ENCODE measurements at places on chromosomes 5 and 9.

- DNase-seq, result no peak
These were observed 551.8 kb upstream of the TYRP1 start for GRCh38 chr9:12141422-12141821.

GRCh38 chr9:105413525-105413924 is 34.3 kb upstream of the FSD1L start:
- no peak for DNase-seq

- no peak for DNase-seq
These were observed 26.0 kb downstream of the CRHBP start for GRCh38 chr5:76978869-76979268.

GRCh38 chr5:91194824-91195381 is 188.2 kb downstream of the ARRDC3 start:
- no peak for DNase-seq

- no peak for DNase-seq
These were observed 8.3 kb upstream of the COMMD10 start for GRCh38 chr5:116076496-116076895.

DNA sequence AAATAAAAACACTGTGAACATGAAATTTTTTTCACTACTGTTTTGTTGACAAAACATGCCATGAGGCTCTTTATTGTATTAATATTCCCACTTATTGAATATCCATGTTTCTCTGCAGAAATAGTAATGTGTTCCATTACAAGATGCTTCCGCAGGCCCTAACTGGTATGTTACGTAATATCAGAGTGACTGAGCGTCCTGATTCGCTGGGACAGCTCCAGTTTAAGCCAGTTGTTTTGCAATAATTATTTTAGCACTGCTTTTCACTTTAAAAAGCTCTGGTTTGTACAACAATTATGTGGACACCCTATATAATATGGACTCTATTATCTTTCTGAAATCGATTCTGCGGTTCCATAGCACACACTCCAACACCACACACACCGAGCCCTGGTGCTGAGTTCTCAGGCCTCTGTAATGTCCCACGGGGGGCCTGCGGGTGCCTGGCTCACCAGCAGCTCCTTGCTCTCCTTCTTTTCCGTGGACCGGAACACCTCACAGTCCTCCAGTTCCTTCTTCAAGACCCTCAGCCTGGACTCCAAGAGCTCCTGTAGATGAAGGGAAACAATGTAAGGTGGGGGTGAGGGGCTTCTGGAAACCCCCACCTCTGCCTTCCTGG is 1.8 kb downstream of the TRIM7 start:
- no peak for DNase-seq

GRCh38 chr9:112831281-112831851 is 59.3 kb downstream of the SLC46A2 start:
- DNase-seq, result no peak

DNA sequence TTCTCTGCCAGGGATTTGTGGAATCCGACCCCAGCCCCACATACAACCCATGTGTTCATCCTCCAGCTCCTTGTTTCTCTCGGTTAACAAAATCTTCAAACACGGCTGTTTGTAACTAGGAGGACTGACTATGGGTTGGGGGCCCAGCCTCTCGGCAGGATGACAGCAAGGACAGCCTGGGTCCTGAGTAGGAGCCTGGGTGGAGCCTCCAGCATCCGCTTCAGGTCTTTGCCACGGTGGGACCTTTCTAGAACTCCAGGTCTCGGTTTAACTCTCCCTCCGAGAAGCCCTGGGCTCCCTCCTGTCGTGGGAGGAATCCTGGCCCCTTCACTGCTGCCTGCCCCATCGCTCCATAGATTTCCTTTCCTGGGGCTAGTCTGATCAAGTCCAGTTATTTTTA is 248.5 kb downstream of the PBX3 start:
- no peak for DNase-seq

DNA sequence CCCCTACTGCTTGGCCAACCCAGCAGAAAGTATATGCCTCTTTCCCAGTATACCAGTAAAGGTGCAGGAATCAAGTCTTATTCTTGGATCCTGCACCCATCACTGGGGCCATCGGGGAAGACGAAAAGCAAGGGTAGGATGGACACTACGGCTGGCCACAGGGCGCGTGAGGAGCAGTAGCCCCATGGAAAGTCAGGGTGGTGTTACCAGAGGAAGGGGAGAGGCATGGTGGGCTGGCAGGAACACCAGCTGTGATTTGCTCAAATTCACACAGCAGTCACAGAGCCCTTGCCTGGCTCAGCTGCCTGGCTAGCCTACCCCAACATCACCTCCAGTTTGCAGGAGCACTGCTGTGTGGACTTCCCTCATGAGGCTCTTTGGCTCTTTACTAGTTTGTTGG is 34.5 kb upstream of the SAP30L start:
- no peak for DNase-seq

DNA sequence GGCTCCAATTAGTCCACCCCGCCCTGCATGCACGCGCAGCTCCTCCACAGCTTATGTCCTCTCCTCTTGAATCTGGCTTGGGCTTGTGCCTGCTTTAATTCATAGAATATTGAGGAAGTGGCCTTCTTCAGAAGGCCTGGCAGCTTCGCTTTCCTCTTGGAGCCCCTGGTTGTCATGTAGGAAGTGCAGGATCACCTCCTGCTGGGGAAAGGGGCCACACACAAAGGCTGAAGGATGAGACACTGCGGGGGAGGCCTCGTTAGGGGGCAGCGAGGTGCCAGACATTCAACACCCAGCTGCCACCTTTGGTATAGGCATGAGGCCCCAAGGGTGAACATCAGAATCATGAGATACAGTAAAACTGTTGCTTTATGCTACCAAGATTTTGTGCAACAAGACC is 2.7 kb upstream of the CNOT6 start:
- DNase-seq, result no peak

DNA sequence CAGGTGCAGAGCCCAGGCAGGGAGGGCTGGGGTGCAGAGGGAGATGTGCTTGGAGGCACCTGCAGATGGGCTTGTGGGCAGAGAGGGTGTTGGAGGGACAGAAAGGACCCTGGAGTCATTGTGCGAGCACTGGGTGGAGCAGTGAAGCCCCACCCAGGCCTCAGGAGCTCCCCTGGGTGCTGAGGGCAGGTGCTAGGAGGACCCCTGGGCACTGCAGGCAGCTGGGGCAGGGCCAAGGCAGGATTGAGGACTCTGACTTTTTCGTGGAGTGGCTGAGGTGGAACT is 10.3 kb upstream of the SLC6A18 start:
- no peak for DNase-seq

GRCh38 chr9:114330636-114331035 is 967 bp downstream of the ORM2 start:
- no peak for DNase-seq

DNA sequence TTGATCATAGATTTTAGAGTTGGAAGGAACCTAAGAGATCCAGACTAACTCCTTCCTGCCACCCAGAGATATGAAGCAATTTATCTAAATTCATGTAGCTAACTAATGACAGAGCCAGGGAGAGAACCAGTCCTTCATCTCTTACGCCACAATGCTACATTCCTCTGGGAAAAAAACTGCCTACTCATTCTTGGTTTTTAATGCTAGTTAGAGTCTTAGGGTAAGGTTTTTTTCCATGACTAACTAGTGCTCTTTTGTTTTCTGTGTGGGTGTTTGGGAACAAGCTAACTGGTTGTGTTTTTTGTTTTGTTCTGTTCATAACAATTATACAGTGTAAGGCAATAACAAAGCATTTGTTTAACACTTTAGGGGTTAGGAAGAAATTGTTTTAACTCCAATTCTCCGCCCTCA is 52.4 kb downstream of the SLC44A1 start:
- no peak for DNase-seq

DNA sequence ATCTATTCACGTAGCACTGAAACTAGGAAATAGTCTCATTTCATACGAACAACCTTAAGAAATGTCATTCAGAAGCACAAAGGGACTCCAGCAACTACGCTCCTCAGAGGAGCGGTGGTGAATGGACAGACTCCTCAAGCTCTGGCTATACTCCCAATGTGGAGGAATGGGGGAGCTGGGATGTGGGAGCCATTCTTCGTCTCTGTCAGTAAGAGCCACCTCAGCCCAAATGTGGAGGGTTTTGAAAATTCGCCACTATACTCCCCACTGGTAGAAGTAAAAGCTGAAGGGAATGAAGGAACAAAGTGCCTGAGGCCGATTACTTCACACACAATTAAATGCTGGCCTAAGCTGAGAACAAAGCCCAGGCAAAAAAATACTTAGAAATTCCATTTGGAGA is 96.3 kb downstream of the ADAMTS12 start:
- no peak for DNase-seq

- no peak for DNase-seq
These were observed 23.4 kb upstream of the FBXW11 start for GRCh38 chr5:172029876-172030275.

DNA sequence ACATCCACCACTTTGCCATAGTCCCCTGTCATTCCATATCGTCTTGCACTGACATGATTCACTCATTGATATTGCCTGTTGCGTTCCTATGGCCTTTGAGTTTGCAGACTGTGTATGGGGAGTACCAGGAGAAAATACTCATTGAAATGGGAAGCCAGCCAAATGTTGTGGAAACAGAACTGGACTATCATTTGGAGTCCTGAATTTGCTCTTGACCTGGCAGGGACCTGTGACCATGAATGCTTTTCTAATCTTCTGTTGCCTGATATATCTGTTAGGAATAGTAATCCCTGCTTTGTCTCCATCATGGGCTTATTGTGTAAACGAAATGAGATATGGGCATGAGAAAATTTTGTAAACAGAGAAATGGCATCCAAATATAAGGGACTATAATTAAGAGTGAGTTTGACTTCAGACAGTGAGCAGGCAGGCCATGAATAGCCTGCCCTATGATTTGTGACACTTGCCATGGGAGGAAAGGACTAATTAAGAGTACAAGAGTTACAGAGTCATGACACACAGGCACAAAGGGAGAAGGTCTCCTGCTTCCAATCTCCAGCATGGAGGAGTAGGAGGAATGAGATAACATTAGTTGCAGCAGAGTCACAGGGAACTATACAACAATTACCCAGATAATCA is 572.9 kb upstream of the SGCD start:
- DNase-seq, result no peak

GRCh38 chr5:61298580-61298979 is 33.5 kb upstream of the ZSWIM6 start:
- DNase-seq, result no peak

DNA sequence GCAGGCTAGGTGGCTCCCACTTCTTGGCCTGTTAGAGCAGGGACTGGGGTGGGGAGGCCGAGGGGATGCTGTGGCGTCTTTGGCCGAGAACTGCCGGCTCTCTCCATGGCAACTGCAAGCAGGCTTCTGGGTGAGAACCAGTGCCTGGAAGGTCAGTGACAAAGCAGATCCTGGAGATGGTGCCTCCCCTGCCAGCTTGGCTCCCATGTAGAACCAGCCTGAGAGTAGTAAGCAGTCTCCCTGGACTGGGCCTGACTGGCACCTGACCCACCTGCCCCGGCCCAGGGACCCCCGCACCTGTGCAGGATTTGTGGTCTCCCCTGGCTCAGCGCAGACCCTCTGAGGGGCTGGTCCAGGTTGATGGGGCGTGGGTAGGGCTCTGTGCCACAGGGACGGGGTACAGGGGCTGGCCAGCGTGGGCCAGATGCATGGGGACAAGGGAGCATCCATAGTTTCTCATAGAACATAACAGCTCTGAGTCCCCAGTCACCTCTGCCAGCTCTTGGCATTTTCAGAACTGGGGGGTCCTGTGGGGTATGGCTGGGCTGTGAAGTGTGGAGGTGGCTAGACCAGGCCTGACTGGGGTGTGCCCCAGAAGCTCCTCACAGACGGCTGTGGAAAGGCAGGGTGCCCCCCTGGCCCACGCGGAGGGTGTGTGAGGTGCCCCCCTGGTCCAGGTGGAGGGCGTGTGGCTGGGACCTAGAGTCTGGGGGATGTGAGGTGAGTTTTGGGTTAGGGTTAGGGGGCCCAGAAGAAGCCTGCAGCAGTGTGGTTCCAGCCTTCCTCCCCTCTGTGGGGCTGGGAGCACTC is 22.2 kb downstream of the CACNA1B start:
- DNase-seq, result no peak

DNA sequence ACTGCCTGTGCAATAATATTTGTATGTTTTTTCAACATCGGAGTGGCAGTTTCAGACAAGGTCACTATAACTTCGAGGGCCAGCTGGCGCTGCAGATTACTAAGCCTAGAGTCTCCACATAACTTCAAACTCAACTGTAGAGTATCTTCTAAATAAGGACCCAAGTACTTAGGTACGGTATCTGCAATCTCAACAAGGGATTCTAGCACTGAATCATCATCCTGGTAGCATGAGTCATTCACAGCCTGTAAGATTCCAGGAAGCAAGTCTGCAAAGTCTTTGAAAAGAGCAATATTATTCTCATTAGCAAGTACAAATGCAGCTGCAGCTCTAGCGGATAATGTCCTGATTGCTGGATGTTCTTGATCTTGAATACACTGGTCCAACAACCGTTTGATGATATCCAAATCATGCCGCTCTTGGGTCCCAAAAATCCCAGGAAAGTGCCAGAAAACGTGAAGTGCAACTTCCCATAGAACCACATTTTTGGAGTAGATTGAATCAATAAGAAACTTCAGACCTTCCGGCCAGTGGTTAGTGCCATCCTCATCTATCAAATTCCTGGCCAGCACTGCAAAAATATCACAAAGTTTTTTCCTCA is 654 bp downstream of the RANBP6 start:
- no peak for DNase-seq

GRCh38 chr5:129406440-129406839 is 53.7 kb upstream of the ADAMTS19 start:
- no peak for DNase-seq

GRCh38 chr9:5429873-5430564 is 7.7 kb downstream of the PLGRKT start:
- DNase-seq, result no peak

- DNase-seq, result no peak
These were observed 45.5 kb downstream of the RASGRF2 start for GRCh38 chr5:81005708-81006107.

- DNase-seq, result no peak
These were observed 8.0 kb upstream of the TLR4 start for GRCh38 chr9:117696154-117696553.

DNA sequence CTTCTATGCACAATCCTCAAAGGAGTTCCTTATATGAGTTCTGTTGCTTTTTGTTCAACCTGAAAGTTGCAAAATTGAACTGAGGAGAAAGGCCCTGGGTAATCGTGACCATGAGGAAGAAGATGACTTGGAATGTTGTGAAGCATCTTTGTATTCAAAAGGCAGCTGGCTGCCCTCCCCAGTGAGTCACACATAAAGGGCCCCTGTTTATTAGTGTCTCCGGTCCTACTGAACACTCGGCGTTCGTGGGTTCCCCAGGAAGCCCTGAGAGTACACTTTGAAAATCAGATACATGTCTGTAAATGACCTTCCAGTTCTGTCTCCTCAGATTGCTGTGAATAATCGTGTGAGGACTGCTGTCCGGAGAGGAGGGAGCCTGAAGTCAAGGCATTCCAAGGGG is 73.6 kb downstream of the C9orf153 start:
- DNase-seq, result no peak

DNA sequence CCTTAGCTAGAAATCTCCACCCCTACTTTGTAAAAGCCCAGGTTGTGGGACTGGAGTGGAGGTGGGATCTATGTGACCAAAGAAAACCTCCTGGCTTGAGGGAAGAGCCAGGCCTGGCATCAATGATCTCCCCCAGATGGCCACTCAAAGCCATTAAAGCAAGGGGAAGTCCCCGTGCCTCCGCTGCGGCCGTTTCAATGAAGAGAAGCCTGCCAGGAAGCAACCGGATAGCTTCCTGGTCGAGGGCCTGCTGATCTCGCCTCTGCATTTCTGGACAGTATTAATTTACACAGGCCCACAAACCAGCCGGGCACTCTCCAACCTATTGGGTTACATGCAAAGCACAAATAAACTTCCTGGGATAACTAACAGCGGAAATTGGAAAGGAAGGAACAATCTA is 160.5 kb upstream of the MSX2 start:
- no peak for DNase-seq

GRCh38 chr9:11874414-11874813 is 818.8 kb upstream of the TYRP1 start:
- DNase-seq, result no peak
